Activated CD4-positive, alpha-beta T cell treated with anti-CD3 and anti-CD28 coated beads, Interleukin-2, amount 50 U/mL, for 24 hours (primary cell): ENCODE measurements at places on chromosomes 2 and 18.

GRCh38 chr2:31402388-31402787 lies 12.2 kb downstream of the XDH start:
- DNase-seq = no peak

- DNase-seq = no peak
Measured at GRCh38 chr2:128654408-128654807, 335.7 kb upstream of the HS6ST1 start.

DNA sequence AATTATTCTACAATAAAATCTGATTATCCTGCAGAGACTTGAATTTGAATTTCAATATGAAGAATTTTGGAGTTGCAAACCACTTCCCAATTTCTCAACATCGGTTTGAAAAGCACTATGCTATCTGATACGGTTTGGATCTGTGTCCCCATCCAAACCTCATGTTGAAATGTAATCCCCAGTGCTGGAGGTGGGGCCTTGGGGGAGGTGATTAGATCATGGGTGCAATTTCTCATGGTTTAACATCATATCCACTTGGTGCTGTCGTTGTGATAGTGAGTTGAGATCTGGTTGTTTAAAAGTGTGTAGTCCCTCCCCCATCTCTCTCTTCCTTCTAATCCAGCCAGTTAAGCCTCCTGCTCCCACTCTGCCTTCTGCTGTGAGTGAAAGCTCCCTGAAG lies 205.7 kb downstream of the NBAS start:
- DNase-seq = no peak

- no peak for DNase-seq
Measured at GRCh38 chr2:119469661-119470297, 38.1 kb downstream of the TMEM37 start.

DNA sequence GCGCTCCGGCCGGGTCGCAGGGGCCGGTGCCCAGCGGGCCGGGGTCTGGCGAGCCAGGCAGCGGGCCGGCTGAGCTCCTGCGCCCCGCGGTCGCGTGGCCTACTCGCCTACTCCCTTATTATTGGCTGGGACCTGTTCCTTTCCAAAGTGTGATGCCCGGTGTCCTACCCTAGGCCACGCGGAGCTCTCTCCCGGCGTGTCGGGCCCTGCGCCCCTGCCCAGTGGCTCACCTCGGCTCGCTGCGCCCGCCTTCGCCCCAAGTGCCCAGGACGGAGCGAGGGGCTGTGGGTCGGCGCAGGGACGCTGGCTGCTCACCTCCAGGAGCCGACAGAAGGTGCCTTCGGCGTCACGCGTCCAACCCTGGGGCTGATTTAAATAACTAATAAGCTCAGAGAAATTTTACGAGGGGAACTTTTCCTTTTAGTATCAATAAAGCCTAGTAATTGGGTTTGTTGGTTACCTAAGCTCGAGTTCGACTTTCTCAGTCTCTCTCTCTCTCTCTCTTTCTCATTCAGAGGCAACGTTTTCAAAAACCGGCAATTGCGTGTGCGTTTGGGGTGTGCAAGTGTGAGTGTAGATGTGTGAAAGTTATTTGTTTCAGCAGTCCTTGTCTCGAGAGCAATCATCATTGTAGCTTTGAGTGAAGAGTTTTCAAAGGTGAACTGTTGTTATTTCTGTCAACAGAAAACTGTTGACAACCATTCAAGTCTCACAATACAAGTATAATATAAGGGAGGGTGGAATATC lies 7.0 kb upstream of the SATB2 start:
- DNase-seq = no peak

DNA sequence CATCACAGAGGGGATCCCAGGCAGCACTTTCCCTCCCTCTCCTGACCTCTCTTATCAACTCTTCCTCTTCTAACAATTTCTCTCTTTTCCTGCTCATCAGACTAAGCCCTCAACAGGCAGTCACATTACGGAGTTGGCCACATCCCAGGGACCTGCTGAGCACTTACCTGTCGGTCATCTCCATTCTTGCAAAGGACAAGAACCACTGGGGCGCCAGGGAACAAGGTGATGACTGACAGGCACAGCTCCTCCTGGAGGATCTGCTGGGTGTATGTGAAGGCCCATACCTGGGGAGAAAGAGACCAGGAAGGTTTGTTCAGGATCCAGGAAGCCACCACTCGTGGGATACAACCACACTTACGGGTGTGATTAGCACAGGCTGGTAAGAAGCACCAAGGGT lies 104.8 kb upstream of the CAPN13 start:
- no peak for DNase-seq

DNA sequence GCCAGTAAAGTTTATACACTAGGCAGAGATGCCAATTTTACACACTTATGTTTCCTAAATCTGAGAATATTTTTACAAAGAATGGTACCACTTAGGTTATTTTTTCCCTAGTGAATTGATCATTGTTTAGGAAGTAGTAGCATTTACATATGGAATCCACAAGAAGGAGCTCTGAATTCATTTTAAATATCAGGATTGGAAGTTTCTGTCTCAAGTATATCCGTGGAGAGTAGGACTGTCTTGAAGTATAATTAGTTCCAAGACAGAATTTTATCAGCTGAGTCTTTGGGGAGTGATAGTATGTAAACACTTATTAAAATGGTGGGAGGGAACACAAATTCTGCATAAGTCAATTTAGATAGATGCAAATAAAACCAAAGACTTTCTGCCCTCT lies 82.3 kb upstream of the FAM98A start:
- no peak for DNase-seq

GRCh38 chr2:169129703-169130243 lies 60.4 kb downstream of the DHRS9 start:
- no peak for DNase-seq

DNA sequence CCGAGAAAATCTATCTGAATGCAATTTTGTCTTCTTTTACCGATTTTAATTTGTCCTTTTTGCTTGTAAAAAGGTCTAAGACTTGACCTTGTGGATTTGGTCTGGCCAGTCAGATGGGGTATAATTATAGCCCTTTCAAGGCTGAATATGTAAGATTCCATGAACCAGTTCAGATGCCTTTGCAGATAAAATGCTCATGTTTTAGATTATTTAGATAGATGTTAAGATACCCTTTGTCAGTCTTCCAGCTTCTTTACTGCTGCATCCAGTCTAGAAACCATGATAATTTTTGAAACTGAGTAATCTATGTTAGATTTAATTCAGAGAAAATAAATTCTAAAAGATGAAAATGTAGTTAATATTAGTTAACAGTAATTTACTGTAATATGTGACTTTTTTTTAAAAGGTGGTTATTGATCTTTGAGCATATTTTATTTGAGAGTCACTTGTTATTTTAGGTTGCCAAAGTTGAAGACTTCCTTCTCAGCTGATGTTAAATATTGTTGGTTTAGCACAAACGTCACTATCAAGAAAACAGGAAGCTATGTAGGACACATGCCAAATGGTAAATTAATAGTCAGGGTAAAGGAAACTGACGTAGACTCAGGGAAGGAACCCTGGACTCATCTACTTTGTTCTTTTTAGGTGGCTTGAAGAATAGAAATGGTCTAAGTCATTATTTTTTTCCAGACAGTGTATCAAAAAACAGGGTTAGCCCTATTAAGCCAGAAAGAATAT lies 29.8 kb downstream of the BABAM2 start:
- DNase-seq = no peak

DNA sequence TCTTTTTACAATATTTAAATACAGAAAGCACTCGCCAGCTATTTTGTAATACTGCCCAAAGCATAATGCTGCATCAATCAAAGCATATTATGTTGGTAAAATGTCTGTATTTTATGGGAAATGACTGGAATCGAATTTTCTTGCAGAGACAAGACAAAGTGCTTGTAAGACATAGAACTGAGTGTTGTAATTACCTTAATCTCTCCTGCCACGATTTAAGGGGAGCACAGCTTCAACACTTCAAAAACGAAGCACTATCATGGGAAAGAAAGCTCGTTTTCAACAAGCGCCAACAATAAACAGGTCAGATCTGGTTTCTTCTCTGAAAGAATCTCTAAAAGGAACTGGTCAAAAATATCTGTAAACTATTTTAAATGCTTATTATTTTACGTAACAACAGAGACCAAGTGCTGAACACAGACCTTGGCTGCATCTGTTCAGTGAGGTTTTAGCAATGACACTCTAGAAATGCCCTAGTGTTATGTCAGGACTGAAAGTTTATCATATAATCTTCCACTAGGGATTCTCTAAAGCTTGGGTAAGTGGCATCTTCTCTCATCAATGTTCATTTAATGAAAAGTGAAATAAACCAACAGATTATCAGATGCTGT lies 19.0 kb downstream of the RND3 start:
- DNase-seq = no peak

DNA sequence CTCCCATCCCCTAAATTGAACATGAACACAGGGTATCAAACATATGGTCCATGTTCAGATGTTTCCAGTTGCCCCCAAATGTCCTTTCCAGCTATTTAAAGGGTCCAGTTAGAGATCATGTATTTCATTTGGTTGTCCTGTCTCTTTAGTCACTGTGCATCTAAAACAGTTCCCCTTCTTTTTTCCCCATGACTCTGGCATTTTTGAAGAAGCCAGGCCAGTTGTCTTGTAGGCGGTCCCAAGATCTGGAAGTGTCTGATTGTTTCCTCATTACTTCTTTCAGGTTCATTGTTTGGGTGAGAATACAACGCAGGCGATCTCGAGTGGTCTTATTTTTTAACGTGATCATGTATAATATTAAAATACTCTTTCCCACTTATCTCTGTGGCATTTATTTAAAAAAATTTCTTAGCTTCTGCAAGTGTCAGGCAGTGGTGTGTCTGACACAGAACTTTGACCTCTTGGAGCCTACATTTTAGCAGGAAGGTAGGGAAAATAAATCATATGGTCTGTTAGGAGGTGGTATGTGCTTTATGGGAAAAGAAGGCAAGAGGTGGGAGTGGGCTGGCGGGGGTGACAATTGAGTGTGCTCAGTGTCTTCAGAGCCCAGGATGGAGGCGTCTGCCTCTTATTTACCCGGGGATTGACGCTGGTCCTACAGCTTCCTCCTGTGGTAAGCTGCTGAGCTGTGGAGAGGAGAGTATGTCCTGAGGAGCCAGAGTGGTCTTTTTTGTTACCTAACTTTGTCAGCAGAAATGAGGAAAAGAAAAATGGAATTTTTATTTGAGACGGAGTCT lies 8.1 kb downstream of the RAB31 start:
- DNase-seq = no peak

- no peak for DNase-seq
Measured at GRCh38 chr18:28334516-28334915, 157.6 kb upstream of the CDH2 start.

GRCh38 chr2:20594957-20595356 lies 55.9 kb downstream of the HS1BP3 start:
- no peak for DNase-seq

GRCh38 chr2:196183172-196183473 lies 11.7 kb upstream of the STK17B start:
- DNase-seq = no peak

- no peak for DNase-seq
Measured at GRCh38 chr2:231765496-231765929, 15.6 kb downstream of the PDE6D start.

DNA sequence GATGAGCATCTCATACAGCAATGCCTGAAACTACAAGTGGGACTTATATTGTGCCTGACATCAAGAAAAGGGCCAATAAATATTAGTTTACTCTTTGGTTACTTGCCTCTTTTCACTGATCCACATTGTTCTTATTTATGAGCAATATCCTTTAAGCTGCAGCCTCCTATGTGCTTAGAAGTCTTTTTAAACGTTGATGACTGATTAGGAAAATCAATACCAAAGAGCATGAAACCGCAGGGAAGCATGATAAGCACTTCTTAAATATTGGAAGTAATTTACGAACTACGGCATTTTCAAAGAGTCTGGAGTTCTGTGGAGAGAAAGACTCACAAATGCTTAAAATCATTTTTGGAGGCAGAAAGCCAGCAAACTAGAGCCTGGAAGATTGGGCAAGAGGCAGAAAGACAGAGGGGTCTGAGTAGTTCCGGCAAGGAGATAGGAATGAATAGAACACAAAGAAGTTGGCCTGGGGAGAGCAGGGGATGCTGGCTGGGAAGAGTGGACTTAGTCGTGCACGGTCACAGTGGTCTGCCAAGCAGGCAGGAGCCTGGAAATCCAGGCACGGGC lies 122.6 kb upstream of the NOSTRIN start:
- DNase-seq = no peak

DNA sequence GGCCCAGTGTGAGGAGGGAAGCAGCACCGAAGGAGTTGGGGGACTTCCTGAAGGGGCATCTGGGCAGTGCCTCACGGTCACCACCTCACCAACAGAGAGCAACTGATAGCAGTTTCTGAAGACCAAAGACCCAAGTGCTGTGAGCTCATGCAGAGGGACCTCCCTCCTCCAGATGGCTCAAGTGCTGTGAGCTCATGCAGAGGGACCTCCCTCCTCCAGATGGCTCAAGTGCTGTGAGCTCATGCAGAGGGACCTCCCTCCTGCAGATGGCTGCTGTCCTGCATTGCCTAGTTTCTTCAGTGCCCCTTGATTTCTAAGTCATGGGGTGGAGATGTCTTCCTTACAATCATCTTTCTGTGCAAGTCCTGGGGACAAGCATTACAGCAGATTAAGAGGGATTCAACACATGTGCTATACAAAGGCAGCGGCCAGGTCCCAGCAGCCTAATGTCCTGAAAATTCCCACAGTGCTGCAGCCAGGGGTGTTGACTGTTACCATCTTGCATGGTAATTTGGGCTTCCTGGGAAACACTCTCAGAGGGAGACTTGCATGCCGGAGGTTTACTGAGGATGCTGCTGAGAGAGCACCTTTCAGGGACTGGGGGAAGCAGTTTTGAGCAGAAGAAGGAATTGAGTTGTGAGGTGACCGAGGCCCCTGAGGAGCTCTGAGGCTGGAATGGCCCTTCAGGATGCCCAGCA lies 409.3 kb downstream of the GALR1 start:
- DNase-seq = no peak

DNA sequence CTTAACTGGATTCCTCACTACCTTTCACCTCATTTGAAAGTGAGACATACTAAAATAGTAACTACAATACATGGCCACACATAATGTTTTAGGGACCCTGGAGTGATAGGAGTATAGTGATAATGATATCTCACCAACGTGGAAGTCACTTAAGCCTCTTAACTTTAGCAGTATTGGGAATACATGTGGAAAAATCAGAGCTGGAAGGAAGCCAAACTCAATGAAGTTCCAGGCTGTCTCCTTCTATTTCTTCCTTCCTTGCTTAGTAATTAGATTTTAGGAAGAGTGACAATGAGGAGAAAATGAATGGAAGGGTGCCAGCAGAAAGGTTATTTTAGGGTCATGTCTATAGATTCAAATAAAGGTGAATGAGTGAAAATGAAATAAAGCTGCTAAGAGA lies 387.3 kb downstream of the PLCL1 start:
- DNase-seq = no peak

DNA sequence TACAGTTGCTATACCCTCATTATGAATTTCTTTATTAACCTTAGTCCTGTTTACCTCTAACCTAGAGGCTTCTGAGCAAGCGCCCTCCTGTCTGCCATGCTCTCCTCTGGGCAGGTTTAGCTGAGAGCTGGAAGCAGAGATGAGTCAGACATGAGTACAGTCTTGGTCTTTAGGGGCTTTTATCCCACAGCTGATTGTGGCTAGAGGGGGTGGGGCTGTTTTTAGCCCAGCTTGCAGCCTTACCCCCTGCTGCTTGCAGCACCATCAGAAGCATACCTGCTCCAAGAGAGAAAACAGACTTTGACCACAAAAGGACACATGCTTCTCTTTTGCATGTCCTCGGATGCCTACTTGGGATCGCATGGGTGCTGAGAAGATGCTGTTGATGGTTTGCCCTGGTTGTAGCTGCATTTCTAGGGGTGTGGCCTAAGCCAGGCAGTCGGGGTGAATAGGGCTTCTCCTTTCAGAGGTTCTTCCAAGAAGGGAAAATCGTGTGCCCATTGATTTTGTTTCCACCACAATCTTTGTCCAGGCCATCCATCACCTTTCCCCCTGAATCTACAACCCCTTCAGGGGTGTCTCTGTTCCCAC lies 115.0 kb upstream of the LGALSL start:
- DNase-seq = no peak

- DNase-seq = no peak
Measured at GRCh38 chr2:1910021-1910420, 165.7 kb upstream of the PXDN start.
